ENCODE measurements at places on chromosomes 6 and 20.

GRCh38 chr20:45971425-45971674 lies 653 bp downstream of the ZNF335 start:
- DNase-seq, result peak; percentile 52

DNA sequence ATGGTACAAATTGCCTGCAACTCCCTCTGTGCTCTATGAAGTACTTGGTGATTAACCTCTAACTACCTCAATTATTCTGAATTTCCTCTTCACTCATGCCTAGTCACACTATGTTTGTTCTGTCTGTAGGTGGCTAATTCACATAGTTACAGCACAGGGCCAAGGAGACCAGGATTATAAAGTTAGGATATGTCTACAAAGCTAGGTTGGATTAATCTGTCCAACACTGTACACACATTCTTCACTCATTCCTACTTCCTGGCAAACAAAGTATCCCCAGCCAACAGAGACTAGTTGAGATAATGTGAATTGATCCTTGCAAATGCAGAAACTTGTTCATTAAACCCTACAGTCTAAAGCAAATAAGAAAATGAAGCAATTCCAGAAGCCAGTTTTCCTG lies 269.8 kb downstream of the HACE1 start:
- no peak for DNase-seq

- no peak for DNase-seq
Observed at GRCh38 chr6:10838794-10839333, 525 bp upstream of the MAK start.

DNA sequence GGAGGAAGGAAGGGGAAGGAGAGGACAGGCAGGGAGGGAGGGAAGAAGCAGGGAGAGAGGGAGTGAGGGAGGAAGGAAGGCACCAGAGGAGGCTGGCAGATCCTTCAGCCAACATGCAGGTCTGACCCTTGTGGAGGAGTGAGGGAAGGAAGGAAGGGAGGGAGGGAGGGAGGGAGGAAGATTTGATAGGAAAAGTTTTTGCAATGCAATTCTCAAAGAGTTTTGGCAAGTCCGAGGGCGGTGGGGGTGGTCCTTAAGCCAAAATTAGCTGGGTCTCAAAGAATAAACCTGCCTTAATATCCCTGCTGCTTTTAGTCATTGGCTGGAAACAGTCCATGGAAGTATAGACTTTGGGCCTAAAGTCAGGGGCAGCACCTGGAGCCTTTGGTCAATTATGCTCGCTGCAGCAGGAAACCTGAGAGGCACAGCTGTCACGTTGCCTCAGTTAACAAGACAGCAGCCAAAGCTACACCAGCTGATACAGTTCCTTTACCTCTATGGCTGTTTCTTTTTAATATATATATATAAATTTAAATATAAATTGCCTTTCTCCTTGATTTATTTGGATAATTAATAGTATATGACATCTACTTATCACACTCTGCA lies 115.7 kb upstream of the RALGAPA2 start:
- no peak for DNase-seq

- DNase-seq, result no peak
Observed at GRCh38 chr6:81401970-81402690, 350.4 kb downstream of the TENT5A start.

GRCh38 chr6:166341977-166342348 lies 382 bp downstream of the SFT2D1 start:
- no peak for DNase-seq

GRCh38 chr6:159312206-159312605 lies 143.0 kb downstream of the FNDC1 start:
- no peak for DNase-seq

- DNase-seq, result no peak
Observed at GRCh38 chr20:36919715-36920333, 31.7 kb downstream of the SAMHD1 start.

DNA sequence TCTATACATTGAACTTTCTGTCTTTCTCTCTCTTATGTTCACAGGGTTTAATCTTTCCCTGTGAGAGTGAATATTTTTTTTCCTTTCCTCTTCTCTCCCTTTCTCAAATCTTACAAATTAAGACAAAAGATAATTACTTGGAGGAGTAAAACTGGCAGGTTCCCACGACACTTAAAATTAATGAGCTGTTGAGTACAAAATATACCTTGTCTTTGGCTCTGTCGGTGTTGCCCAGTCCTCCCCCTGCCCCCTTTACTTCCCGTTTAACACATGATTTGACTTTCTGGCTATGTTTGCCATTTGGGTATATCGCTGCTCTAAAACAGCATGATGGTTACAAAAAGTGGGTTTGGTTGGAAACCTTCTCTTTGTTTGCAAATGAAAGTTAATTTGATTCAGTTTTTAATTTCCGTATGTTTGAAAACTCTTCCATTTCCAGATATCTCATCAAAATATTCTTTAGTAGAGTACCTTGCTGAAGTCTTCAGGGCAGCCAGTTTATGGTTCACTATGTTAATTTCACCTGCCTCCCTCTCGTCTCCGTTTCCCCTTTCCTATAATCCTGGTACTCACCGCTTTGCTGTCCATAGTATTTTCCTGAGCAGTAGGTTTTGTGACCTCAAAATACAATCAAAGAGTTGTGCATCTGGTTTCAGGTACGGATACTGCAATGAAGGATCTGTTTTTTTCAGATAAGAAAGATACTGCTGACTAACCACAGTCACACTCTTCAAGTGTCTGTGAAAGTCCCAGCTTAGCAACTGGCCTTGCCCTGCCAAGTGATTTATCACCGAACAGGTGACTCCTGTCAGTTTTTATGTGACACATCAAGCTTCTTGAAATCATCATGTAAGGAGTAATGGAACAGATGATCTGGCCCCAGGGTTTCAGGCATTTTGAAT lies 181.2 kb downstream of the DTNBP1 start:
- DNase-seq, result no peak

- DNase-seq, result no peak
Observed at GRCh38 chr6:112199001-112199403, 55.4 kb downstream of the LAMA4 start.

Measured in esophagus squamous epithelium (tissue), 5 donors.